Activated naive CD8-positive, alpha-beta T cell treated with anti-CD3 and anti-CD28 coated beads for 36 hours (primary cell): ENCODE measurements at places on chromosomes 6 and 20. TPM values are rescaled to one million over a fixed set of nuclear protein-coding genes. Genes with fewer than 3 reads are reported as not detected.

The RWDD2A gene
- total RNA-seq = 1.2 TPM

The SCGN gene
- total RNA-seq = not detected

The C6orf47 gene
- 10.8 TPM for total RNA-seq

The IL17A gene
- total RNA-seq = not detected

The PCNA gene
- total RNA-seq = 708 TPM

The C6orf15 gene
- not detected for total RNA-seq

The PRL gene
- total RNA-seq = not detected

The ANGPT4 gene
- total RNA-seq = not detected

The VWA7 gene
- 1.7 TPM for total RNA-seq

The SPATS1 gene
- not detected for total RNA-seq

The ADGB gene
- not detected for total RNA-seq

The MYMX gene
- not detected for total RNA-seq

The TFAP2A gene
- not detected for total RNA-seq

The GPX5 gene
- total RNA-seq = not detected

The VSX1 gene
- not detected for total RNA-seq
